Stomach (tissue), 19 donors: ENCODE measurements at places on chromosomes 5 and 9. TPM values are rescaled to one million over a fixed set of nuclear protein-coding genes. Genes with fewer than 3 reads are reported as not detected.

DNA sequence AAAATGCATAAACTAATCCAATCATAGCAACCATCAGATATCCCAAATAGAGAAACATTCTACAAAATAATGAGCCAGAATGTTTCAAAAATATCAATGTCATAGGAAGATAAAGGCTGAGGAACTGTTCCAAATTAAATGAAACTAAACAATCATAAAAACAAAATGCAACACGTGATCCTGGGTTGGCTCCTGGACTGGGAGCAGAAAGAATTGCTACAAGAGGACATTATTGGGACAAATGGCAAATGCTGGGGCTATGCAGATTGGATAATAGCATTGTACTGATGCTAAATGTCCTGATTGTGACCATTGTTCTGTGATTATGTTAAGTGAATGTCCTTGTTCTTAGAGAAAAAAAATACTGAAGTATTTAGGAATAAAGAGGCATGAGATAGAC lies 54.2 kb upstream of the AKNA start:
- DNase-seq, result no peak

GRCh38 chr5:38695021-38695958 lies 138.8 kb upstream of the LIFR start:
- DNase-seq, result no peak

GRCh38 chr9:122040561-122041242 lies 52.4 kb downstream of the TTLL11 start:
- no peak for DNase-seq

The MZB1 gene
- 1.1 TPM for total RNA-seq

DNA sequence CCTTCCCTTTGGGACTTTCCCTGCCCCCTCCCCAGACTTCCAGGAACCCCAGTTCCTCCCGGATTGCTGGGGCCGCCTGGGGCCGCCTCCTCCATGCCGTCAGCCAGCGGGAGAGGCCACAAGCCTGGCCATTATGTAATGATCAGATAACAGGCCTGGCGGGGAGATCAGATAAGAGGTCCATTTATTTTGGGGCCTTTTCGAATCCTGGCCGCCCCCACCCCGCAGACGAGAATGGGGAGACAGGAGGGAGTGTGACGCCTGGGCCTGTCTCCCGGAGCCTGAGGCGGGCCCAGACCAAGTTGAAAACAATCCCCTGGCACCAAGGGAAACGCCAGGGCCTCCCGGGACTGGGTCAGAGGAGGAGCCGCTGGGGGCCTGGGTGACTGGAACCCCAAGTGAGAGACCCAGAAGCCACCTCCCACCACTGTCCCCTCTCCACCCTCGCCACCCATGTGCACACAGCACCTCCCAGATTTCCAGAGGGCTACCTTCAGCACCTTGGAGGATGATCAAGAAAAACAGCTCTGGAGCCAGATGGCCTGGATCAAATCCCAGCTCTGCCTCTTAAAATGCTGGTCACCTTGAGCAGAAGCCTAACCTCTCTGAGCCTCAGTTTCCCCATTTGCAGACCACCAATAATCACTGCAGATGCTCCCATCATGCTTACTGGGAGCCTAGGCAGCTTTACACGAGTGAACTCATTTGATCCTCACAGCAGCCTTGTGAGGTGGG lies 7.8 kb downstream of the ENG start:
- DNase-seq, result no peak

The HAND1 gene
- not detected for total RNA-seq

The SLC4A9 gene
- total RNA-seq, result not detected

GRCh38 chr5:138829341-138829740 lies 45.8 kb downstream of the LRRTM2 start:
- DNase-seq, result no peak

- DNase-seq, result peak; percentile 44
Measured at GRCh38 chr5:57778501-57779091, 296.0 kb upstream of the ACTBL2 start.

DNA sequence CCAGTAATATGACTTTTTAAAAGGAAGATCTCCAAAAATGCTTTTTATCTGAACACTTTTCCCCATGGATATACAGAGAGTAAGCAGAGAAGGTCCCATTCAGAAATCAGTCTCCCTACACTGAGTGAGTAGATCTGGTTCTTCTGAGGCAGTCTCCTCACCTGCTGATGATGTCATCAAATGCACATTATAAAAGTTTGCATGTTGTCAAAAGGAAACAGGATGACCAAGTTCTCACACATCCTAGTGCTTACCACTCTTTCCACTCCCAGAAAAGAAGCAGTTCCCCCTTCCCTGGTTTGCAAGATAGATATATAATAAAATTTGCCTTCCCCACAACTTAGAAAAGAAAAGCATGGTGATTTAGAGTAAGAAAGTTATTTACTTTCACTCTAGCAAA lies 180.5 kb downstream of the RAB3C start:
- no peak for DNase-seq

GRCh38 chr5:34866989-34867471 lies 28.1 kb downstream of the TTC23L start:
- no peak for DNase-seq

GRCh38 chr9:115680231-115680630 lies 473.4 kb upstream of the PAPPA start:
- DNase-seq, result peak; percentile 9

The SPINK7 gene
- not detected for total RNA-seq

The SPACA9 gene
- 2.2 TPM for total RNA-seq

DNA sequence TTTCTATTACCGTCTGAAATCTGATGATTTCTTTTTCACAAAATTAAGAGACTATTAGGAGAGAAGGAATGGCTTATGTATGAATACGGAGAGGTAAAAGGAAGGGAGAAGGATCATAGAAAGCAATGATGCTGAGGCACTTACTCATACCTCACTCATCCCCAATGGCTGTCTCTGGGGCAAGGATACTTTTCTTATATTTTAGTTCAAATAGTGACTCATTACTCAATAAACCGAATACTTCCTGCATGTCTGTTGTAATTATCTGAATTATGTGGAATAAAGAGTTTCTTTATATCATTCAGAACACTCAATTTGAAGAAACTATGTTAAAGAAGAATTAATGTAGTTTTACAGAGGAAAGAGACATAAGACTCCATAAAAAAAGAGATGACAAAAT lies 284.5 kb upstream of the NUDT12 start:
- DNase-seq, result no peak

GRCh38 chr5:172736508-172737135 lies 34.4 kb downstream of the DUSP1 start:
- DNase-seq, result no peak

DNA sequence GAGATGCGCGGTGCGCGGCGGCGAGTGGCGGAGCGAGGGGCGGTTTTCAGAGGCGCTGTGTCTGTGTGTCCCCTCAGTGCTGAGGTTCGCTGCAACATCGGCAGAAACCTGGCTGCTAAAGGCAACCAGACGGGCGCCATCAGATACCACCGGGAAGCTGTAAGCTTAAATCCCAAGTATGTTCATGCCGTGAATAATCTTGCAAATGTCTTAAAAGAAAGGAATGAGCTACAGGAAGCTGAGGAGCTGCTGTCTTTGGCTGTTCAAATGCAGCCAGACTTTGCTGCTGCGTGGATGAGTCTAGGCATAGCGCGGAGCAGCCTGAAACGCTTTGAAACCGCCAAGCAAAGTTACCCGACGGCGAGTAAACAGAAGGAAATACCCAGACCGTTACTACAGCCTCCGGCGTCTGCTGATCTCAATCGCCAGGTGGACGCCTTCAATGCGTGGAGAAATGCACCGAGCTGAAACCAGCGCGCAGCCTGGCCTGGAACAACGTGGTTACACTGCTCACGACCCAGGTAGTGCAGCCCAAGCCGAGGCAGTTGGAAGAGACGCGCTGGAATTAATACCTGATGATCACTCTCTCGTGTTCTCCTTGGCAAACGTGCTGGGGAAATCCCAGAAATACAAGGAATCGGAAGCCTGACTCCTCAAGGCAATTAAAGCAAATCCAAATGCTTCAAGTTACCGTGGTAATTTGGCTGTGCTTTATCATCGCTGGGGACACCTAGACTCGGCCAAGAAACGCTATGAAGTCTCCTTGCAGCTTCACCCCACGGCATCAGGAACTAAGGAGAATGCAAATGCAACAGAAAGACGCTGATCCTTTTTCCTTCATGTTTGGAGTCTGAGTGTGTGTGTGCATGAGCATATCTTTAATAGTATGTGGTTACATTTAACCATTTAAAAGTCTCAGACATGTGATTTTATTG lies 15.9 kb downstream of the OR2V1 start:
- peak; percentile 20 for DNase-seq
